Activated naive CD4-positive, alpha-beta T cell (primary cell): ENCODE measurements at places on chromosomes 16 and 17.

DNA sequence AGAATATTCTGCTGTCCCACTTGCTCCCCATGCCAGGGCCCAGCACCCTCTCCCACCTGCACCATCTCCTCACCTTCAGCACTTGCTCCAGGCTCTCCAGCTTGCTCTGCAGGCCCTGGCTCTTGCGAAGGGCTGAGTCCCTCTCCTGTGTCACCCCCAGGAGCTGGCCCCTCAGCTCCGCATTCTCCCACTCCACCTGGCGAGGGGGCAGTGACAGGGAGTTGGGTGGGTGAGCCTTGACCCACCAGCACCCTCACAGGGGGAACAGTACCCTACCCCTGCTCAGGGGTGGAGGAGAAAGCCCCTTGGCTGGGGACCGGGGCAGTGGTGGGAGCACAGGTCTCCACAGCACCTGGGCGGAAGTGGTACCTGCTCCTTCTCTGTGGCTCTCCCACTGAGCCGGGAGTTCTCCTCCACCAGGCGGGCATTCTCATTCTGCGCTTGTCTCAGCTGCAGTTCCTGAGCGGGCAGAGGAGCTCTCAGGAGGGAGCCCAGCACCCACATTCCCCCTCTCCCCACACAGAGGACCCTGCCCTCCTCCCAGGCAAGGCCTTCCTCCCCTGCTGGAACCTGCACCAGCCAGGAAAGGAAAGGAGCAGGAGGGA lies 5.9 kb downstream of the TSPOAP1 start:
- no peak for DNase-seq

DNA sequence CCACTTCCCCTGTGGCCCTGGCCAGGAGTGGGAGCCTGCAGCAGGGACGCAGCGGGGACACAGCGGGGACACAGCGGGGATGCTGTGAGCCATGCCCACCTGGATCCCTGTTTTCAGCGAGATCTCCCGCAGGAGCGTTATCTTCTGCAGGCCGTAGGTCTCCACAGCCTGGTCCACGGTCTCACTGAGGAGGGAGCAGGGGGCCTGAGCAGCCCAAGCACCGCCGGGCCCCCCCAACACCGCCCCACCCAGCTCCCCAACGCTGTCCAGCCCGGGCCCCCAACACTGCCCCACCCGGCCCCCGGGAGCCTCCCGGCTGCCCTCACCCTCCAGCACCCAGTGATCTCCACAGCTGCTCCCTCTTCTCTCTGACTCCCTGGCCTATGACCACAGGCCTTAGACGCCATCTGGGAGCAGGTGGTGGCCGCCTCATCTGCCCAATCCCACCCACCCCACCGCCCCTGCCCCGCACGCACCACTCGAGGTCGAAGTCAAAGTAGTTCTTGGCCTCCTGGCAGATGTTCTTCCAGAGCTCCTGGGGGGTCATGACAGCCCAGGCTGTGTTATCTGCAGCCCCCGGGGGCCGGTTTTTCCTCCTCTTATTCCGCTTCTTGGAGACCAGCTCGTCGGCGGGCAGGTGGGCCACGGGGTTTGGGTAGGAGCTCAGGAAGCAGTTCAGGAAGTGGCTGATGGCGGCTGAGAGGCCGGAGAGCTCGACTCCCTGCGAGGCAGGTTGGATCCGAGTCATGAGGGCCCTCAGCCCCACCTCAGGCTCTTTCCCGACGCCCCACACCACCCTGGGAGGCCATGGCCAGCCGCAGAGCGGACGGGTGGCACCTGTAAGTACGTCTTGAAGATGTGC lies 17.0 kb downstream of the CLUH start:
- no peak for DNase-seq

DNA sequence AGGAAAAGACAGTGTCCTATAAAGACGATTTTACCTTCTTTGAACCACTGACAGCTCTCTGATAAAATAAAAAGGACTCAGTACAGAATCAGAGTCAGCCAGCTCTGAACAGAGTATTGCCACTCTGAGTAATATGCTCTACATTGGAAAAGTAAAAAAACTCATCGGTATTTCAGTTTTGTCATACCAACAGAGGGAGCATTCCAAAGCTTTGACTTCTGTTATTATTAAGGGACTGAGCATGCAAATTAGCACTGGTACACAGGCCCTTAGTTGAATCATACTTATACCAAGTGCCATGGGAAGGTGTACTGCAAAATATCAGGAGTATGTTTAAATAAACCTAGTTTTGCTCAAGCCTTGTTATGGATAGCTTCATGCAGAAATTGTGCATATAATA lies 509.0 kb upstream of the KIF2B start:
- DNase-seq: no peak

DNA sequence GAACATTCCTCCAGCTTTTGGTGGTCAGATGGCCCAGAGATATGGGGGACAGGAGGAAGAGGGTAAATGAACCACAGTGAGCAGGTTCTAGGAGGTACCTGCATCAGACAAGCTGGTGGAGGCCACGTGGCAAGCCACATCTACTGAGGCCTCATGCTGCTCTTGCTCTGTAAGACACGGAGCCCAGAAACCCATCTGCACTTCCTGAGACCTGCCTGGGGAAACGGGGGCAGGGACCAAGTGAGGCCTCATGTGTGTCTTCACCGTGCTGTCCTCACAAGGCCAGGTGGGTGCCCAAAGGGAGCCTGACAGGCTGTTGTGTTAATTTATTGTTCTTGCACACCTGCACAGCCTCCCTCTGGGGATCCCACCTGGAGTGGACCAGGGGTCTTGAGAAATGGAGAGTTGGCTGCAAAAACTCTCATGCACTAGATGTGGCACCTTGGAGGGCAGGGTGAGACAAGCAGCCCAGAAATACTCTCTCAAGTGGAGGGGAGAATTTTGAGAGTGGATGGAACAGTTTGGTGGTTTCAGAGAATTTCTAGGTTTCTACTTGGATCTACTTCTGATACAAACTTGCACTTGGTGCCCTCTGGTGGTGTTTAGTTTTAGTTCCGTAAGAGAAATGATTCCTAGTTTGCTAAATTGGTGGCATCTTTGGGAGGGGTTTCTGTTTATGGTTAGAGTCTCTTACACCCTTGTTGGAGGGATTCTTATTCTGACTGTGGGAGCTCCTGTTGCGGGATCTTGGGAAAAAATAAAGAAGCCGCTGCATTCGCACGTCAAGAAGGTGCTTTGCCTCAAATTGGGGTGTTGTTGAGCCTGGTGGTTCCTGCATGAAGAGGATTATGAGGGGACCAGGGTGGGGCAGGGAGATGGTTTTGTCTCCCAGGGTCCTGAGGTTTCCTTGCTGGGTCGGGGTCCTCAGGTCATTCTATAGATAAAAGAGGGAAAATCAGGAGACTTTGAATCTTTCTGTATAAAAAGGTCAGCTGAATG lies 47.5 kb downstream of the SLC6A2 start:
- no peak for DNase-seq

DNA sequence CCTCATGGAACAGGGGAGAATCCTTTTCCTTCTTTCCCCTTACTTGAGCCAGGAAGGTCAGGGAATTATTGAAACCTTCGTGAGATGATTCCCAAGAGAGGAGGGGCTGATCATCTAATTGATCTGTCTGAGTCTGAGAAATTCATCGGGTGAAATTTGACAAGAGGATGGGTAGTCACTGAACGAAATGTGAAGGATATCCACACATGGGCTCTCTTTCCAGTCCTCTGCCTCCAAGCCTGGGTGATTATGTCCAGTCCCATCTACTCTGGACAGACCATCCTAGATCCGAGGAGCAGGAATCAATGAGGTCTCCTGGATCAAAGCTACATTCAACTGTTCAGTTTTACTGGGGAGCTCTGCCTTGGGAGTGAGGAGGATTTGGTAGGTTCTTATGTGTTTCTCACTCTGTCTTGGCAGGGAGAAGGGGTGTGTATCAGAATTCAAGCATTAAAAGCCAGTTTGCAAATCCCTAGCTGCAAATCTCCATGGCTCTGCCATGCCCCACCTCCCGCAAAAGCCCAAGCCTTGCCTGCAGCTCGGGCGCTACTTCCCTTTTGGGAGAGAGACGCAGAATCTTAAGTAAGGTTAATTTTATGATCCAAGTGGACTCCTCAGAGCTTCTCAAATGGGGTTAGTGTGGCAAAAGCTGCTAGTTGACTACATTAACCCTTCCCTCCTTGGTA lies 47.1 kb upstream of the TEKT3 start:
- DNase-seq: no peak

DNA sequence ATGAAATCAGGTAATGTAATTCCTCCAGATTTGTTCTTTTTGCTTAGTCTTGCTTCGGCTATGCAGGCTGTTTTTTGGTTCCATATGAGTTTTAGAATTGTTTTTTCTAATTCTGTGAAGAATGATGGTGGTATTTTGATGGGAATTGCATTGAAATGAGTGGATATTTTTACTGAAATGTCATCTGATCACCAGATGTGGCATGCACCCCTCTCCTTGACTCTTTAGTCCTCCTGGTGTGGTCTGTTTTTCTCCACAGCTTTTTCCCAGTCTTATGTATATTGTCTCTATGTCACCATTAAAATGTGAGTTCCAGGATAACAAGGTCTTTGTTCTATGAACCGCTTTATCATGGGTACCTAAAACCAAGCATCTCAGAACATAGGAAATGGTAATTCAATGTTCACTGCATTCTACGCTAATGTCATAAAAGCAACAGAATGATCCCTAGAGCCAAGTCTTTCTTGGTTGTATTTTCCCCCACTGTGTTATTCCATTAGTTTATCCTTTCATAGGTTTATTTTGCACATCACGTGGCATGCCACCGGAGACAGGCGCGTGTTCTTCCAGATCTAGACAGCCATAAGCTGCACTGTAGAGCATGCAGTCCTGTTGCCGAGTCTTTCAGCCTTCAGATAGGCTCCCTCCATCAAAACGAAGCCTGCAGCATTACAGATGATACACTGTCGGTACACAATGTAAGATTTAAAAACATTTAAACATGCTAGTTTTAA lies 172.5 kb downstream of the RPTOR start:
- no peak for DNase-seq
